HCT116 (cell line): ENCODE measurements at places on chromosomes 4 and X.

DNA sequence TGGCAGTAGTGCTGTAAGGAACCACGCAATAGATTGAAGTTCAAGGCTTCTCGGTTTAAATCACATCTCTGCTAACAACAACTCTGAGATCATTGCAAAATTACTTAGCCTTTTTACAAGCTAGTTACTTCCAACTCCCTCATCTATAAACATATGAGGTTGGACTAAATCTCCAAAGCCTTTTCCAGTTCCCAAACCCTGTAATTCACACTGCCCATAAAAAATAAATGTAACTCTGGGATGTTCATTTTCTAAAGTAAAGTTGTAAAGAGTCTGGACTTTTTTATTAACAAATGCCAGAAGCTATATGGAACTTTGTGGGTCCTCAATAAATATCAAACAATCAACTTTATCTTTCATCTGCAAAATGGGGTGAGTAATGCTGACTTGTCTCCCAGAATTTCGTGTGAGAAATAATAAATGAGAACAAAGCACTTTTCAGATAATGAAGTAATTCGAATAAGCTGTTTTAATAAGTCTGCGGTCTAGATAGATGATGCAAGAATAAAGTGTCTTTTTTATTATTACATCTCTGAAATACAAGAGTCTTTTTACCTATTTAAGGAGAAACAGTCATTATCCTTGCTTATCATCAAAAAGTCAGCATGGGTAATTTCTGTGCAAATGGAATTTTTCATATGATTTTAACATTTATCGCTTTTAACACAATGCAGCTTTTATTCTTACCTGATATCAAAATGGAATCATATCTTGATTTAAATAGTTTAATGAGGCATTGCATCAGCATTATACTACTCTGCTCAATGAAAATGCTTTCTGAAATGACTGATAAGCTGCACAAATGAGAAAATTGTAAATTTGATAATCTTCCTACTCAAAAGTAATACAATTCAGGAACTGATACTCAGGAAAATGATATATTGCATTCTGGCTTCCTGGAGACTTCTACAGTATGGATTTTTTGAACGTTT, 252.6 kb downstream of the BANK1 start:
- DNase-seq = no peak

DNA sequence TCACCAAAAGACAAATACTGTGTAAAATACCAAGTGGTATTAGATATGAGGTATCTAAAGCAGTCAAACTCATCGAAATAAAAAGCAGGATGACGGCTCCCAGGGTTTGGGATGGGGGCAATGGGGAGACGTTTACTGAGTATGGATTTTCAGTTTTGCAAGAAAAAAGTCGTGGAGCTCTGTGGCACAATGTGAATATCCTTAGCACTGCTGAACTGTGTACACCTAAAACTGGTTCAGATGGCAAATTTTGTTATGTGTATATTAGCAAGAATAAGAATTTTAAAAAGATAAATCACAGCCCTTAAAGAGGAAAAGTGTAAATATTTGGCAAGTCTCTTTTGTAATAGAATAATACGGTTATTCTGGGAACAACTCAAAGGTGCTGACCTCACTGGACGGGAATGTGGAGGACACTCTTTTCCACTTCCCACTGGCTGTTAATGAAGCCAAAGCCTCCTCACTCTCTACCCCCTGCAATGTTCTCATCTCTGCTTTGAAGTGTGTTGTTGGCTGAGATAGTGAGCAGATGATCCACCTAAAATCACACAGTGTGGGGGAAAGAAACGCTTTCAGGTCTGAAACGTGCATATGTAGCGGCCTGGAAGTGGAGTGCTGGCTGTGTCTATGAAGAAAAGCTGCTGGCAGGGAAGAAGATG, 49.2 kb downstream of the SEL1L3 start:
- no peak for DNase-seq

GRCh38 chr4:112726041-112726440, 89.1 kb downstream of the LARP7 start:
- no peak for DNase-seq

GRCh38 chr4:127634181-127634580, 1.4 kb downstream of the INTU start:
- DNase-seq = no peak

- no peak for DNase-seq
These were observed 205.4 kb downstream of the HS3ST1 start for GRCh38 chr4:11223311-11223710.
